Activated CD8-positive, alpha-beta memory T cell treated with anti-CD3 and anti-CD28 coated beads, Interleukin-2, amount 10 ng/mL, durations not matched to agents 7 days and 5 days (primary cell): ENCODE measurements at places on chromosomes 6 and 20.

- no peak overlapping the region for H3K4me3 ChIP-seq
- peaks cover 6% of the 10 kb centered on the region for H3K4me1 ChIP-seq
- DNase-seq = no peak
- H3K27me3 ChIP-seq = no peaks in the 10 kb centered on the region
- H3K27ac ChIP-seq = no peak overlapping the region
Measured at GRCh38 chr20:21147593-21147992, 21.7 kb downstream of the KIZ start.

GRCh38 chr20:16944745-16945144 is 196.6 kb downstream of the OTOR start:
- no peak for DNase-seq
- H3K27me3 ChIP-seq = no peaks in the 10 kb centered on the region
- no peaks in the 10 kb centered on the region for H3K36me3 ChIP-seq
- no peaks in the 10 kb centered on the region for H3K4me1 ChIP-seq
- no peak overlapping the region for H3K4me3 ChIP-seq
- no peak overlapping the region for H3K27ac ChIP-seq

DNA sequence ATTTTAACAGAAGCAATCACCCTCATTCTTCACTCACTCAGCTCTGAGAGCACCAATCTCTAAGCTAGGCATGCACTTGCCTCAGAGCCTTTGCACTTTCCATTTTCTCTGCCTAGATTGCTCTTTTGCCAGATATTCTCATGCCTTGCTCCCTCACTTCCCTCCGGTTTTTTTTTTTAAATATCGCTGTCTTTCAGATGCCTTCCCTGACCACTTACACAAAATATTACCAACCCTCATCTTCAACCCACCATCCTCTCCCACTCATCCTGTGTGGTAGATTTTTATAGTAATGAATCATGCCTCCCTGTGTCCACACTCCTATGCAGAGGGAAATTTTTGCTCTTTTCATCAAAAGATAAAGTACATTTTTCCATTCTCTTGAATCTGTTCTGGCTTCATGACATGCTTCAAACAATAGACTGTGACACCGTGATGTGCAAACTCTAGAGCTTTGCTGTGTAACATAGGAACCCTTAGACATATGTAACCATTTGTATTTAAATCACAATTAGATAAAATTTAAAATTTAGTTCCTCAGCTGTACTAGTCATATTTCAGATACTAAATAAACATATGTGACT is 437.1 kb downstream of the UTRN start:
- no peak for DNase-seq
- no peaks in the 10 kb centered on the region for H3K27me3 ChIP-seq
- peaks cover 37% of the 10 kb centered on the region for H3K36me3 ChIP-seq
- peaks cover 34% of the 10 kb centered on the region for H3K4me1 ChIP-seq

DNA sequence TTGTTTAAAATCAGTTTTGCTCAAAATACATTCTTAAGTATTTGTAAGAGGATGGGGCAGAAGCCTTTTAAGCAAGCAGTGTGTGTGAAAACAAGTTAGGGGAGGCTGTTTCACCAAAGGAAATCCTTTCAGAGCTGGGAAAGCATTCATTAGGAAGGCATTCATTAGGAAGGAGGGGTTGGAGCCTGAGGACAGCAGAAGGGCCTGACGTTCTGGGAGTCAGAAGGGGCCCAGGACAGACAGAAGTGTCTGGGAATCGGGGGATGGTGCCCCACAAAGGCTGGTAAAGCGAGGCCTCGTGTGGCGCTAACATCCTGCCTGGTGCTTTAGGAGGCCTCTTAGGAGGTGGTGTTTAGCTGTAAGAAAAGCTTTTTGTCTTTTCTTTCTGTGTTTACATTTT is 80.6 kb upstream of the NXT1 start:
- no peak overlapping the region for H3K4me3 ChIP-seq
- no peak overlapping the region for H3K27ac ChIP-seq
- H3K36me3 ChIP-seq = no peaks in the 10 kb centered on the region
- no peaks in the 10 kb centered on the region for H3K4me1 ChIP-seq

DNA sequence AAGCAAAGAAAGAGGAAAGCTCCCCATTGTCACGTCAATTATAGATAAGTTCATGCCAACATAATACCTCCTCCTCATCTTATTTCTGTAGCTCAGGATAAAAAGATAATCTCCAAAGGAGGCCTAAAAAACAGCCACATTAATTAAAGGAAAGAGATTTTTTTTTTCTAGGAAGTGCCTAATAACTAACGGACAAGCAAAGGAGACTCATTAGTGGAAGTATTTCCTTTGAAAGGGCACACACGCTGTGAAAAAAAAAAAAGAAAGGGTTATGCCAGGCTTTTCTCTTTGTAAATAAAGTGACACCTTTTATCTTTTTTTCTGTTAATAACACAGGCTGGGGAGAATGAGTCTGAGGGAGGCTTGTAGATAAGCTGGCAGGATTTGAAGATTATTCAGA is 55.7 kb downstream of the PCSK2 start:
- H3K27ac ChIP-seq = no peak overlapping the region
- H3K4me3 ChIP-seq = no peak overlapping the region
- no peaks in the 10 kb centered on the region for H3K27me3 ChIP-seq
- H3K4me1 ChIP-seq = no peaks in the 10 kb centered on the region

- peak overlapping the region; percentile 43 for H3K4me3 ChIP-seq
- H3K4me1 ChIP-seq = peaks cover 58% of the 10 kb centered on the region
- H3K27ac ChIP-seq = peak overlapping the region; percentile 88
Measured at GRCh38 chr6:157535340-157536222, 154.6 kb downstream of the ZDHHC14 start.

DNA sequence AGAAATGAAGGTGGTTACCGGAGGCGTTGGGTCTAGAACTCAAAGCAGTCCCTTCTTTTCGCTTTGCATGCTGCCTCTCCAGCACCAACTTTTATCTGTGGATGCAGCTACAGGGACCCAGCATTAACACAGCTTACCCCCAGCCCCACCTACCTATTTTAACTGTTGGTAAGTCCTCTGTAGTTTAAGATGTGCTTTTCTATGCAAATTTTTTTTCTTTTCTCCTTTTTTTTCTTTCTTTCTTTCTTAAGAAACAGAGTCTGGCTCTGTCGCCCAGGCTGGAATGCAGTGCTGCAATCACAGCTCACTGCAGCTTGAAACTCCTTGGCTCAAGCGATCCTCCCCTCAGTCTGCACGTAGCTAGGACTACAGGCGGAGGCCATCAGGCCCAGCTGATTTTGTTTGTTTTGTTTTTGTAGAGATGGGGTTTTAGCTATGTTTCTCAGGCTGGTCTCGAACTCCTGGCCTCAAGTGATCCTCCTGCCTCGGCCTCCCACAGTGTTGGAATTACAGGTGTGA is 6.5 kb upstream of the USP45 start:
- peak overlapping the region; percentile 88 for H3K4me3 ChIP-seq
- H3K36me3 ChIP-seq = no peaks in the 10 kb centered on the region
- no peak for DNase-seq
- H3K27me3 ChIP-seq = no peaks in the 10 kb centered on the region

GRCh38 chr6:167565388-167565787 is 240.5 kb downstream of the TTLL2 start:
- no peak overlapping the region for H3K27ac ChIP-seq
- no peaks in the 10 kb centered on the region for H3K36me3 ChIP-seq
- no peak for DNase-seq
- H3K4me3 ChIP-seq = no peak overlapping the region
- no peaks in the 10 kb centered on the region for H3K27me3 ChIP-seq

DNA sequence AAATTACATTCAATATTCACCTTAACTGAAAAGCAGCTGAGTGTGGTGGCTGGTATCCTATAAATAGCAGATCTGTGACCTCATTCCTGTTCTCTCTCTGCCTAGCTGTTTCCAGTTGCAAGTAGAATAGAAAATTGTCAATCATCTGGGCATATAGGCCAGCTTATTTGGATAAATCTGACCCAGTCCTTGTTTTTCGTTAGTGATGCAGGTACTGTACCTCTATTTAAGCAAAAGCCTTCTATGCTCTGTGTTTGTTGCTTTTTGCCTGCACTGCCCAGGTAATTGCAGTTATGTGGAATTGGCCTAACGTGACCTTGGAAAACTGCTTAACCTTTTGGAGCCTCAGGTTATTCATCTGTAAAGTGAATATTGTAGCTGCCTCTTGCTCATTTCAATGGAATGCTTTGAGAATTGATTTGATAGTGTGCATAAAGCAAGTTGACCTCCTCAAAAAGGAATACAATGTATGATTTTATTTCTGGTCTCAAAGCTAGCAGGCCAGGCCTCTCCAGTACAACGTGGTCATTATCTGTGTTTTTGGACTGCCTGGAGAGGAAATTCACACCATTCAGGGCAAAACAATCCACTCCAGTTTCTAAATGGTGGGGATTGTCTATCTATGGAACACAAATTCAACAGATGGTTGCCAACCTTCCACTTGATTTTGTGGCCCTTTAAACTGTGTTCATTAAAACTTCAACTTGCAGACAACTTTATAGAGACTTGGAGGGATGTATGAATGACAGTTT is 508.7 kb upstream of the CITED2 start:
- DNase-seq = no peak
- peaks cover 18% of the 10 kb centered on the region for H3K4me1 ChIP-seq
- peaks cover 2% of the 10 kb centered on the region for H3K36me3 ChIP-seq
- H3K27ac ChIP-seq = no peak overlapping the region
- peaks cover 2% of the 10 kb centered on the region for H3K27me3 ChIP-seq

- H3K27me3 ChIP-seq = no peaks in the 10 kb centered on the region
- no peak for DNase-seq
- H3K4me3 ChIP-seq = no peak overlapping the region
- no peak overlapping the region for H3K27ac ChIP-seq
- H3K36me3 ChIP-seq = peaks cover 5% of the 10 kb centered on the region
Measured at GRCh38 chr20:20608041-20608440, 104.4 kb downstream of the RALGAPA2 start.

DNA sequence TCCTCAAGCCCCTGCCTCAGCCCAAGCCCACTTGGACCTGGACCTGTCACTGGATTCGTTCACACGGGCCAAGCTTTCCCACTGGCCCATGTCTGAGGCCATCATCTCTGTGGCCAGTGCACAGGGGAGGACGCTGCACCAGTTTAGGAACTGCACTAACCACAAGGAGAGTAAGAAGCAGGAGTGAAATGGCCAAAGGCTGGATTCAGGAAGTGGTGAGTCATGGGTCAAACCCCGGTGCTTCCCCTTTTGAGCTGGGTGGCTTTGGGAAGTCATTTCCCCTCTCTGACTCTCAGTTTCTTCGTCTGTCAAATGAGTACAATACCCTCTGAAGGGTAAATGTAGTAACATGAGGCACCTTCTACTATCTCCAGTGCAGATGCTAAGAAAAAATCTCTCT is 87.9 kb downstream of the CD40 start:
- DNase-seq = no peak
- no peak overlapping the region for H3K27ac ChIP-seq
- no peak overlapping the region for H3K4me3 ChIP-seq
- peaks cover 10% of the 10 kb centered on the region for H3K4me1 ChIP-seq
- H3K36me3 ChIP-seq = no peaks in the 10 kb centered on the region

DNA sequence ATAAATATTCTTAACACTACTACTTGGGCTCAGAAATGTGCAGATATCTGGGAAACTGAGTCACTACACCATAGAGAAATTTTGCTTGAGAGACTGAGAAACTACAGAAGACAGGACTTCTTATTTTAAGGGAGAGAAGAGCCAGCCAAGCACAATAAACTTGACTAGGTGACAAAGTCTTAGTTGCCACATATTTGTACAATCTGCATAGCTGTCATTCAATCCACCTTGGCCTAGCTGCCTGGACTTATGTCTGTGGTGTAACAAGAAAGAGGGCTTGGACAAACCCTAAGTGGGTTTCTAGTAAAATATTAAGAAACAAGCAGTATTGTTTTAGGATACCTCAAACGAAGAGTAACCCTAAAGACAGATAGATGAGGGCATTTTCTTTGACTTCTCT is 21.8 kb upstream of the IRAK1BP1 start:
- DNase-seq = no peak
- H3K4me3 ChIP-seq = no peak overlapping the region
- H3K27me3 ChIP-seq = peaks cover 6% of the 10 kb centered on the region
- no peak overlapping the region for H3K27ac ChIP-seq

- H3K4me1 ChIP-seq = peaks cover 15% of the 10 kb centered on the region
- peaks cover 48% of the 10 kb centered on the region for H3K36me3 ChIP-seq
- no peak for DNase-seq
Measured at GRCh38 chr20:32397567-32398084, 39.5 kb downstream of the ASXL1 start.

GRCh38 chr6:121932076-121932991 is 467.1 kb upstream of the HSF2 start:
- no peaks in the 10 kb centered on the region for H3K27me3 ChIP-seq
- no peaks in the 10 kb centered on the region for H3K4me1 ChIP-seq
- DNase-seq = no peak

GRCh38 chr6:106974999-106975737 is 639 bp upstream of the CD24 start:
- DNase-seq = no peak
- peaks cover 61% of the 10 kb centered on the region for H3K27me3 ChIP-seq
- H3K4me3 ChIP-seq = peak overlapping the region; percentile 36
- H3K4me1 ChIP-seq = peaks cover 10% of the 10 kb centered on the region

GRCh38 chr6:155340464-155341129 is 26.3 kb upstream of the TFB1M start:
- peaks cover 4% of the 10 kb centered on the region for H3K27me3 ChIP-seq
- H3K4me3 ChIP-seq = no peak overlapping the region
- peaks cover 15% of the 10 kb centered on the region for H3K4me1 ChIP-seq
- no peak for DNase-seq
- H3K36me3 ChIP-seq = peaks cover 13% of the 10 kb centered on the region

- no peak overlapping the region for H3K27ac ChIP-seq
- H3K4me1 ChIP-seq = no peaks in the 10 kb centered on the region
Measured at GRCh38 chr6:156710479-156710878, 66.7 kb upstream of the ARID1B start.

GRCh38 chr6:154611847-154612246 is 101.4 kb upstream of the CNKSR3 start:
- no peak overlapping the region for H3K4me3 ChIP-seq
- H3K36me3 ChIP-seq = no peaks in the 10 kb centered on the region
- H3K27me3 ChIP-seq = no peaks in the 10 kb centered on the region
- no peak overlapping the region for H3K27ac ChIP-seq
- DNase-seq = no peak

GRCh38 chr6:148293181-148293995 is 49.2 kb upstream of the SASH1 start:
- H3K27ac ChIP-seq = no peak overlapping the region
- peaks cover 5% of the 10 kb centered on the region for H3K27me3 ChIP-seq
- no peak overlapping the region for H3K4me3 ChIP-seq
- H3K4me1 ChIP-seq = no peaks in the 10 kb centered on the region
- no peaks in the 10 kb centered on the region for H3K36me3 ChIP-seq
- no peak for DNase-seq

DNA sequence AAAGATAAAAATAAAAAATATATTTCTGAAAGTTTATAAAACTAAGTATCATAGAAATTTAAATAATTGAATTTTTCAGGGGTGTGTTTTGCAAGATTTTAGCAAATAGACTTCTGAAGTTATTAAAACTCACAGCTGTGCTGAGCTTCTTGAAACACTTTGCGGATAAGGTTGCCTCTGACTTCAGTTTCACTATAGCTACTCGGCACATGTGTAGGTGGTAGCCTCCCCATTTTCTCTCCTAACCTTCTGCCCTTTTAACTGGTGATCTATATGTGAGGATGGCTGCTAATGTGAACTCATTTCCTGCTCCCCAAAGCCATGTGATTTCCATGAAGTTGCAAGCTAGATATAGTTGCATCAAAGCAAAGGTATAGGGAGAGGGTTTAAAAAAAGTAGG is 129.3 kb upstream of the STMND1 start:
- DNase-seq = no peak
- H3K4me3 ChIP-seq = no peak overlapping the region
- no peaks in the 10 kb centered on the region for H3K36me3 ChIP-seq
- no peak overlapping the region for H3K27ac ChIP-seq
- peaks cover 37% of the 10 kb centered on the region for H3K27me3 ChIP-seq
